ENCODE measurements at places on chromosomes 3 and 15. TPM values are rescaled to one million over a fixed set of nuclear protein-coding genes. Genes with fewer than 3 reads are reported as not detected.

GRCh38 chr3:28188686-28189085, 52.7 kb upstream of the CMC1 start:
- no peak for DNase-seq

GRCh38 chr3:129563850-129564535, 21.0 kb downstream of the H1-8 start:
- DNase-seq = no peak

DNA sequence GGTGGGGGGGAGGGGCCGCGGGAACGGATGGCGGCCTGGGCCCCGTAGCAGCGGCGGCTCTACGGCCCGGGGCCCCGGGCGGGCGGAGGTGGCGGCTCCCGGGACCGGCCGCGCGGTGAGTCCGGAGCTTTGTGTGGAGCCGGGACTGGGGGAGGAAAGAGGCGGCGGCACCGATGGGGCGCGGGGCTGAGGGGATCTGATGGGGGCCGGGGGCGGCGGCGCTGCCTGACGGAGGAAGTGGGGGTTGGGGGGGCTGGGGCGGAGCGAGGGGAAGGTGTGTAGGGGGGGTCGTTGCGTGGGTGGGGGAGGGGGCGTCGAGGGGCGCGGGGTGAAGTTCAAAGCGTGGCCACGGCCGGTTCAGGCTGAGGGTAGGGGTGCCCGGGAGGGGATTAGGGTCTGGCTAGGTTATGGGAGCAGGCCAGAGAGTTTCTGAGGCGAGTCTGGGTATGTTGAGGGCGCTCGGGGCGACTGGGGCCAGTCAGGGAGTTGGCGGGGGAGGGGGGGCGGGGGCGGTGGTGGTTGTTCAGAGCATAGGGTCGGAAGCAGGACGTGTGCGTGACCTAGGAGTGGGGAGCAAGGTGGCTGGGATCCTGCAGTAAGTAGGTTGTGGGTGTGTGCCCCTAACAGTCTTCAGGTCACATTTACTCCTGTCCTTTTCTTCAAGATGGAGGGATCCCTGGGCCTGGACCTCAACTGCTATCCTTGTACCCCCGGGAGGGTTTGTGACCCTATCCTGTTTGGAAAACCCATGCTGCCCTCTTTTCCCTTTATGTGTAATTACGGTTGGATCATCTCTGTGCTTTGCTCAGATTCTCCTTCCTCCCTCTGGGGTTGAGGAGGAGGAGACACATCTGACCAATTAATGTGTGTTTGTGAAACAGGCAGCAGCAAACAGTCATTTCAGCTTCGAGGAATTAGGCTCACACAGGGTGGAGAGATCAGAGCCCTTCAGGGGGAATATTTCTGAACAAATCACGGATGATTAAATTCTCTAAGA, 644 bp downstream of the ZNF609 start:
- DNase-seq = no peak

GRCh38 chr3:151556596-151556995, 95.7 kb upstream of the IGSF10 start:
- no peak for DNase-seq

GRCh38 chr3:16357186-16358121, 92.4 kb downstream of the OXNAD1 start:
- no peak for DNase-seq

- no peak for DNase-seq
Observed at GRCh38 chr3:25803833-25804232, 13.9 kb downstream of the OXSM start.

DNA sequence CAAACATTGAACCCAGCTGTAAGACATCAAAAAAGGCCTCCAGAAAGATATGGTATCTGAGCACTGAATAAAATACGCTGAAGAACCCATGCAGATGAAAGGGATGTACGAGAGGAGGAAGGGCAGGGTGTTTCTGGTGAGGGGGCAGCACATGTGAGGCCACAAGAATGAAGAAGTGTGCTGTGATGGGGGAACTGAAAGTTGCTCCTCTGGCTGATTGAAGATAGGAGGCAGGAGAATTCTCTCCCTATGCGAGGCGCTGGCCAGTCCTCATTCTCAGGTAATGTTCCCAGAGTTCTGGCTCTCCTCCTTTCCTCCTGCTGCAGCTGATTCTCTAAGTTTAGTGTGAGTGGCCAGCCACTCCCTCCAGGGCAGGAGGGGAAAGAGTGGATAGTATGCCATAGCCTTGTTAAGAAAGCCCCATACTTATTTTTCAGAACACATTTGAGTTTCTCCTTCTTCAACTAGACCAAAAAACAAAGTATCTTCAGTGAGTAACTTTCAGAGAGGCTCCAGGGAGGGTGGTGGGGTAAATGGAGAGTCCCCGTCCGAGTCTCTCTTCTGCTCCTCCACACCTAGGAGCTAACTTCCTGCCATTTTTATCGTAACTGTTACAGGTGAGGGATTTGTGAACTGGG, 26.9 kb upstream of the MYO1E start:
- DNase-seq = peak; percentile 46

DNA sequence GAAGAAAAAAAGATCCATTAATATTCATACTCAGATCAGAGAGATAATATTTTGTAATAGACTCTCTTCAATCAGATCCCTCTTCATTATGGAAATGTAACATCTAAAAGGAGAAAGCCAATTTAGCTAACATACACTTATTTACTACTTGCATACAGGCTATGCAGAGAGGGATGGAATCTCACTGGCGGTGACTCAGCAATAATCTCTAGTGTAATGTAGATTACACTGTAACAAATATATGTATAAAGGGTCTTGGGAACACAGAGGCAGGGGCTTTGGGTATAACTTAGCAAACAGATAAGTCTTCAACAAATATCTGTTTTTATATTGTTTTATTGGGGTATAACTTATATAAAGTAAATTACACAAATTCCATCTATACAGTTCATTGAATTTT, 69.6 kb downstream of the CGNL1 start:
- no peak for DNase-seq

GRCh38 chr15:96515371-96515770, 184.9 kb downstream of the NR2F2 start:
- no peak for DNase-seq

GRCh38 chr15:88911766-88912118, 1.4 kb downstream of the MFGE8 start:
- no peak for DNase-seq

DNA sequence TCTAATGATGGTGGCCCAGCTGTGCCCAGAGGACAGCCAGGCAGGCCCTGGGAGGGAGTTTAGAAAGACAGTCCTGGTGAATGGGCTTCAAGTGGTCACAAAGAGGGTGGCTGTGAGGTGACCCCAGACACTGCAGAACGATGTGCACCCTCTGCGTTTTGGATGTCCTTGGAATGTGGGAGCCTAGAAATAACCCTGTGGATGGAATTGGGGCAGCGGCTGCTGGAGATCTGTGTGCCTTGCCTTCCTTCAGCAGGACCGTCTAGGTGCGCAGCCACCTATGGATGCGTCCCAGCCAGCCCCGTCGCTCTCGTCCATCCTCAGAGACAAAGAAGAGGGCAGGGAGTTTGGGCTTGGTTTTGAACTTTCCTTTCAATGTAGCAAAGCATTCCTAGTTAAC, 46.5 kb downstream of the KLHL25 start:
- DNase-seq = no peak

GRCh38 chr3:73467211-73467610, 157.5 kb downstream of the PDZRN3 start:
- DNase-seq = no peak

GRCh38 chr3:153162513-153163392, 727 bp downstream of the RAP2B start:
- peak; percentile 44 for DNase-seq

DNA sequence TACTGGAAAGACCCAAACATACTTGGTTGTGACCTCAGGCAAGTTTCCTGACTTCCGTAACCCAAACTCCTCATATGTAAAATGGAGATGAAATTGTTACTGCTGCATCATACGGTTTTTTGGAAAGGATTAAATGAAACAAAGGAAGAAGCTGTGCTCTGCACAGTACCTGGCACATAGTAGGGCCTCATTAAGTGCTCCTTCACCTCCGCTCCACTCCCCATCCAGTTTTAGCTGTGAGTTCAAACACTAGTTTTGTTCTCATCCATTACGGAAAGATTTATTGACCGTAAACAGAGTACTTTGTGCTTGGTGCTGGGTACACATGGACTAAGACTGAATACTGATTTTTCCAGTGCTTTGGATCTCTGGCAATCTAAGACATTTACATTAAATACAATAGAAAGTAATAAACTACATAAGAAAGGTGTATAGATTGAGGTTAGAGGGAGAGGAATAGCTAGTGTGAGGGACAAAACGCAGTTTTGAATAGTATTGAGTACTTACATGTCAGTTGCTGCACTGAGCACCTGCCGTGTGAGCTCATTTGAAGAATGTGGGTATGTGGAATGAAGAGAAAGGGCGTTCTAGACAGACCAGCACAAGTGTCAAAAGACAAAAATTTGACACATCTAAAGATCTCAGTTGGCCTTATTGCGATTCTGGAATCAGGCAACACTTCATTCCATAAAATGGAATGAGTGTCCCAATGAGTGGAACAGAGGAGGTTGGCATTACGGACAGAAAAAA, 594 bp upstream of the ICE2 start:
- DNase-seq = no peak

GRCh38 chr3:196942915-196943277, 568 bp upstream of the NCBP2 start:
- no peak for DNase-seq

DNA sequence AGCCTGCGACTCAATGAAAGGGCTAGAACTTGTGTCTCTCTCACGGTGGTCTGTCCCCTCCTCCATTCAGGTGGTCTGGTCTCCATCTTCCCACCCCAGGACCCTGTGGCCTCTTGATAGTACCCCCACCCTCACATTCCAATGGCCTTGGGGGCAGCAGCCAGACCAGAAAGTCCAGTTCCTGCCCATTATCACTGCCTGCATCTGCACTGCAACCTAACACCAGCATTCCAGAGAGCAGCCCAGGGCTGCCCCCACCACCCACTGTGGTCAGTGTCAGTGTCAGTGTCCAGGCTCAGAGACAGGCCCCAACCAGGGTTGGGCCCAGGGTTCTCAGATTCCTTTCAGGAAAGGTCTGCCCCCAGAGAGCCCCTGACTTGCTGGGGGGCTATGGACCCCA, 12.6 kb downstream of the IGDCC3 start:
- DNase-seq = no peak

DNA sequence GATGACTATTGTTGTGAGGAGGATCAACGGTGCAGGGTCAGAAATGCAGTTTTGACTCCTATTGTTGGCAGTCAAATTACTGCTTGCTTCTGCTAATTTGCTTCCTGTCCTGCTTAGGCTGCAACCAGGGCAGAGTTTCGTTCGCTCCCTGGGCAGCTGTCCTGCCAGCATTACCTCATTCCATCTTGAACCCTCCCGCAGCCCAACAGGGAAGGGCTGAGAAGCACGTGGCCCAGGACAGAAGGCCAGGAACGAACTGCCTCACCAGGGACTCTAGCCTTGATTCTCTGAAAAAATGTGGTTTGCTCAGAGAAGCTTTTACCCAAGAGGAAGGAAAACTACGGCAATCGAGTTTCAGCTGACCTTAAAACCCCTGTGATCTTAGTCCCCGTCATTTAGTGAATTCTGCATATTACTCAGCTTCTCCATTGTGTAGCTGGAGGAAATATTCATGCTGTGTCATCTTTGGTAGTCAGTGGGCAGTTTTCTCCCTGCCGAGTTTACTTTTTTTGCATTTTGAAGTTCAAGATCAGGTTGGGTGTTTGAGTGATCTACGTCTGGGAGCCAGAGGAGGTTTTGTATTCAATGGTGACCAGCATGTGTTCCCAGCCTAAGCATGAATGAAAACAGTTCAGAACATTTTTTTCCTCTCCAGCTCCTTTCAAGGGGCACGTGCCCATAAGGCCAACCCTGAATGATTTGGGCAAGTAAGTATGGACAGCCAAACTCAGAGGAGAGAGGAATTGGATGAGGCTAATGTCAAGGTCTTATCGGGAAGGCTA, 23.0 kb downstream of the TLNRD1 start:
- peak; percentile 35 for DNase-seq

- DNase-seq = no peak
Observed at GRCh38 chr15:62788224-62788623, 254.3 kb upstream of the TPM1 start.

- no peak for DNase-seq
Observed at GRCh38 chr3:117131259-117131658, 421.7 kb downstream of the TUSC7 start.

DNA sequence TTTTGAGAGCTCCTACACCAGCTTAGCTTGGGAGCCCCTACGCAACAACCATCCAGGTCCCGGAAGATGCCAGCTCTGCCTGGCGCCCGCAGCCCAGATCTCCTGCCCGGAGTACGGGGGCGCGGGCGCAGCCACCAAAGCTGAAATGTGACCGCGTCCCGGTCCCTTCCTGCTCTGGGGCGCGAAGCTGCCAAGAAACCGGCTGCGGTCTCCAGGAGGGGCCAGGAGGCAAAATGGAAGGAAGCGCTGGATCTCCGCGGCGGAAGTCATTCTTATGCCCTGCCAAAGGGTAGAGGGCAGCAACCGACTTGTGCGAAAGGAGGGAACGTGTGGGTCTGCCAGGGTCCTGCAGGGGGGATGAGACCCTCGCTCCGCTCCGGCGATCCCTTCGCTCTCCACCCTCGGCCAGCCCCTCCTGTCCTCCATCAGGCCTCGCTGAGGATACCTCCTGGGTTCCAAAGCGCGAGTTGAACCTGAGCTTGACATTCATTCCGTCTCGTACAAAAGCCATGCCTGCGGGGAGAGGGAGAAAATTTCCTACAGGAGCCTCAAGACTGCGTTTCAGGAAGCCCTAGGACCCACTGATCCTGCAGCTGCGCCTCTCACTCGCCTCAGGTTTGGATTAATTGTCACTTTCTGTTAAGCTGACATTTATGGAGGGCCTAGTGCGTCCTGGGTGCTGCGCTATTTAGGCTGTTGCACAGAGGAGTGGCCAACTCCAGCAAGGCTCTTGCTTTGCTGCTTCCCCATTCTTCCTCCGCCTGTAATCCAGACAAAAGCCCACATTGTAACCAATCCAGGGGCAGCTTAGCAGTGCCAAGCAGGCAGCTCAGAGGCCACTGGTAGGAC, 98.3 kb upstream of the VGLL3 start:
- no peak for DNase-seq

DNA sequence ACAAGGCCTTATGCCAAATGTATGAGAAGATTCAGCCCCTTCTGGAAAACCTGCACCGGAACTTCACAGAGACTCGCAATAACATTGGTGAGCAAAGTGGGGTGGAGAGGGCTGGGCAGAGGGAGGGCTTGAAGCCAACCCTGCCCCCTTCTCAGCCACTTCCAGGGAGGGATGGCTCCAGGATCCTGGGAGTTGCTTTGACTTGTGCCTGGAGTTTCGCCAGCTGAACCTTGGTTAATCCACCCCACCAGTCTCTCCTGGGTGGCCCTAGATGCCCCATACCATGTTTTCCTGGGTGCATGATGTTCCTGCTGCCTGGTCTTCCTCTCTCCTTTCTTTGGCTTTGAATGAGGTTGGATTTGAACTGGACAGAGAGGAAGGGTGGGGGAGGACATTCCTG, 10.8 kb downstream of the TBC1D21 start:
- no peak for DNase-seq

Gene THRB
- 0.31 TPM for total RNA-seq

Gene KLF15
- 0.39 TPM for total RNA-seq

Gene TLR9
- 10.4 TPM for total RNA-seq

Gene TP53BP1
- total RNA-seq = 53.9 TPM

Gene TMC3
- total RNA-seq = not detected

Gene OIP5
- total RNA-seq = 1.4 TPM

Gene NRG4
- 0.93 TPM for total RNA-seq

Gene TEX55
- total RNA-seq = not detected

Gene AQR
- total RNA-seq = 48.6 TPM

Gene CIP2A
- 13.1 TPM for total RNA-seq

Gene ANKUB1
- not detected for total RNA-seq

Gene CPB1
- not detected for total RNA-seq

Gene ARL8B
- 62.6 TPM for total RNA-seq

Gene C3orf52
- 1.8 TPM for total RNA-seq

Gene ZBTB47
- total RNA-seq = 0.88 TPM

Gene A4GNT
- total RNA-seq = not detected

Gene HYAL3
- total RNA-seq = 2.0 TPM

Gene CAMP
- total RNA-seq = 0.29 TPM

Gene POLR2H
- total RNA-seq = 49.3 TPM
